ENCODE measurements at places on chromosomes 12 and 14.

DNA sequence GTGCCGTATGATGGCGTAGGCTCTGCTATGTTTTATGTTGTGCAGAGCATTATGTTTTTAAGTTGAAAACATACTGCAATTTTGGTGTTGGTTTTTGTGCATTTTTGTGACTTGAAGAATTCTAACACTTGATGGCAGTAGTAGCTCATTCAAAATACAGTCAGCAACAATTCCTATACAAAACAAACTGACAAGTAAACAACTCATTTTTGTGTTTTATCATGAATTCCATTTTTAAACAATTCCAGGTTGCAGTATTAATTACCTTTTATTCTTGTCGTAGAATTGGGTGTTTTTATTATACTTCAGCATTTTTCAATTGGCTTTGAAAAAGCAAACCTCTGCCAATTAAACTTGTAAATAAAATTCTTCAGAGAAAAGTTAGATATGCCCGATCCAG lies 4.1 kb upstream of the CCER1 start:
- DNase-seq: no peak

- no peak for DNase-seq
These were observed 38.8 kb upstream of the DACT1 start for GRCh38 chr14:58598804-58599525.

DNA sequence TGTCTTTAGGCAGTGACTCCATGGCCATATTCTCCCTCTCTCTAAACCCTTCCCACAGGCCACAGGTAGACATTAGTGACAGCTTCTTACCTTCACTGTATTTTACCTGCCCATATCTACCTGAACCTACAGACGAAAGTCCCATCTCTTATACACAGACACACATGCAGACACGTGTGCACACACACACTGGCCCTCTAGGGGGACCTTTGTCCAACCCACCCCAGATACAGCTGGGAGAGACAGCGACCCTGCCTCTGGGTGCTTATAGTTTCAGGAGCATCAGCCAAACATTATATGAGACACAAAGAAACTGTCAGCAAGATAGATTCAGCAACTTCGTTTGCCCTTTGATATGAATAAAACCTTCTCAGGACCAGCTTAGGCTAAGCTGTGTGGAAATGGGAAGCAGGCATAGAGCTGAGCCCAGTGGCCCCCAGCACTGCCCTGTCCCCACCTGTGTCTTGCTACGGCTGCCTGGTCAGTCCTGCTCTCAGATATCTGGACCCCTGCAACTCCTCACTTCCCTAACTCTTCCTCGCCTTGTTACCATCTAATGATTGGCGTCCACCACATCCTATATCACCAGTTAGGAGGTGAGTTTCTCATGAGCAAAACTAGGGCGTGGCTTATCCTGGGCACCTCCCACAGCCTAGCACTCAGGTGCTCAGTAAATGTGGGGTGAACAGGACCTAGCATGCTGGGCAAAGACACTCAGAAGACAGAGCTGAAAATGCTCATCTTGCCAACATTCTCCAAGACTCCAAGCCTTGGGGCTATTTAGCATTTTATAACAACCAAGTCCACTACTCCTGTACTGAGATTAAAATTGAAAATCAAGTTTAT lies 12.0 kb upstream of the CD9 start:
- DNase-seq: no peak

GRCh38 chr14:95548328-95548929 lies 13.6 kb downstream of the GLRX5 start:
- no peak for DNase-seq

DNA sequence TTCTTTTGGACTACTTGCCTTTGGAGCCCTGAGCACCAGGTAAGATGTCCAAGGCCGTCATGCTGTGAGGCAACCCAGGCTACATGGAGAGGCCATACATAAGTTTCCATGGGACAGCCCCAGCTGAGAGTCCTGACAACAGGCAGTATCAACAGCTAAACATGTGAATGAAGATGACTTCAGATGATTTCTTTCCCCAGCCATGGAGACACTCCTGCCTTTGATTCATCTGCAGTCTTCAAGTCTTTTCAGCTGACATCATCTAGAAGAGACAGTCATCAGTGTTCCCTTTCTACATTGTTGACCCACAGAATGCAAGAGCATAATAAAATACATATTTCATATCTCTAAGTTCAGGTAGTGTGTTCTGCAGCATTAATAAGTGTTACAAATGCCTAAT lies 398.7 kb downstream of the BTG1 start:
- peak; percentile 8 for DNase-seq

DNA sequence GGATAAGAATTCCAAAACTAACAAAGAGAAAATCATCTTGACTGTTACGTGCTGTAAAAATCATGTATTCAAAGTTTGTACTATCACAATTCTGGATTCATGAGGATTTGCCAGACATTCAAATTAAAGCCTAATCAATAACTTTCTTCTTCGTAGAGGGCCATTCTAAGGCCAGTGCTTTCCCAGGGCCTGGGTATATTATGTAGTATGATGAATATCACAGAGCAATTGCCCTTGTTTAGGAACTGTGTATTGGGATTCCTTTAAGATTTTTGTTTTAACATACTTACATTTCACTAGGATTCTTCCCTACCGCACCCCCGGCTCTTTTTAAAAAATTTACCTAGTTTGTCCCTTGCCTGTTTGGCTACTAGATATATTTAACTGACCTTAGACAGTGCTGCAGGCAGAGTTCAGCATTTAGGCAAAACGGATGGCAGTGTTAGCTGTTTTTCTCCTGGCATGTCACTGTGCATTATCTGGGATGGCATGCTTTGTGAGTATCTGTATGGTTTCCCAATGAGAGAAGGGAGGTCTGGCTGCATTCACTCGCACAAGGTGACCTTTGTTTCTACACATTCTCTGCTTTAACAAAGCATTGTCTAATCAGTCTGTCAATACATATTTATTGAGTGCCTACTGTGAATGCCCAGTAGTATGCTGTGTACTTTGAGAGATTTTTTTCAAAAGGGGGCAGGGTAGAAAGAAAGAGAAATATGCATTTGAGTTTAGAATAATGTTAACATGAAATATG lies 63.3 kb downstream of the ERC1 start:
- no peak for DNase-seq

DNA sequence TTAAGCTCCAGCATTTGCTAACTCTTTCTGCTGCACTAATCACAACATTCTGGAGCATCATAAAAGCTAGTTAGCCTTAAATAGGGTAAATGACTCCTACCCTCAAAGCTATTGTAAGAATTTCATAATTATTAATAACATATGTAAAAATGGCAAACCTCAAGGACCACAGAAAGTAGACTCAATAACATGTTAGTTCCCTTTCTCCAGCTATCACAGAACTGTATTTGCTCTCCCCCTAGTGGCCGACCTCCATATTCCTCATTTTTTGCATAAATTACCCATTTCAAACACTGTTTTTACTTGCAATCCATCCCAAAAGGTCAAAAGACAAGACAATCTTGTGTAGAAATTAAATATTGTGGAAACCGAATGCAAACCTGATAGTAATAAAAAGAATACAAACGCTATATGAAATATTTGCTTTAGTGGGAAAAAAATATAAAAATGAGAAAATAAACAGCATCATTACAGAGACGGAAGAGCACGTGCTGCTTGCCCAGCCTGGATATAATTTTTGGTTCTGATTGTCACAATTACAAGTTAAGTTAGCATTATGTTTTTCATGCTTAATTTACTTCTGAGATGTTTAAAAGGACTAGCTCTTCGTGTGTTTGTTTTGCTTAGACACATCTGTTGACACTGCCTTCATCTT lies 97.9 kb downstream of the RERGL start:
- DNase-seq: peak; percentile 65

DNA sequence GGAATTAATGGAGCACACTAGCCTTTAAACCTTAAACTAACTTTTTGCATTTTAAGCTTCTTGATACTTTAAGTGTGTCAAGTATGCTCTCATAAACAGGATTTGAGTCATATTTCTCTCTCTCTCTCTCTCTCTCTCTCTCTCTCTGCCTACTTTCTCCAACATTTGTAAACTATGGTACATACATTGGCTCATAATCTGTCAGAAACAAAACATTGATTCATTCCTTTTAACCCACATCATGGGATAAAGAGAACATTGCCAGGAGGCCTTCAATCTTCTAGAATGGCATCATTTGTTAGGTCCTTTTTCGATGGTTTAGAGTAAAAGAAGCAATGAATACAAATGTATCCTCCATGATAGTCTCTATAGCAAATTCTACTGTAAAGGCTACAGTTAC lies 81.6 kb upstream of the RERGL start:
- DNase-seq: peak; percentile 73

DNA sequence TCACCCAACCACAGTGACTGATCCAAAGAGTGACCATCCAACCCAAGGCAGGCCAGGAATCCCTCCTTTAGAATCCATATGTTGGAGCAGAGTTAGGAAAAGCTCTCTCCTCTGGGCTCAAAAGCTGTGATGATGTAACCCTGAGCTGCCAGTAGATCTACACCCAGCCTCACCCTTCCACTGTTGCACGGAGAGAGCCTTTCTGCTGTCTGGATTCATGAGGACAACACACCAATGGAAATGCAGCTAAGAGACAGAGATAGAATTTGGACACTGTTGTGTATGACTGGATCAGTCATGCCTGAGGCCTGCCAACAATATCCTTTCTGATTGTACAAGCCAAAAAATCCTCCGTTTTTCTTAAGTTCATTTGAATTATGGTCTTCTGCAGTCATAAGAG lies 4.4 kb upstream of the OR6J1 start:
- DNase-seq: peak; percentile 48

DNA sequence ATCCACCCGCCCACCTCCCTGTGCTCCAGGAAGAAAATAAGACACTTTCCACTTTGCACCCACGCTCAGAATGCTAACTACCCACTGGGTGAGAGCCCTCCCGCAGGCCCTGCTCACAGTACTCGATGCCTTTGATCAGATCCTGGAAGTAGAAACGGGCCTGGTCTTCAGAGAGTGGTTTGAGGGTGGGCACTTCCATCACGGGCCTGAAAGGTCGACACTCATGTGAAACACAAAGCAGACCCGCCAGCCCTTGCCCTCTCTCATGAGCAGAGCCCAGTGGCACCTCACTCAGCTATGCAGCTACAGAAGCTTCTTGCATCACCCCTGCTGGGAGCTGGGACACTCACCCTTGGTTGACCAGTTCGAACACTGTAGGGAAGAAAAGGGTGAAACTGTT lies 41.1 kb downstream of the CAMKK2 start:
- no peak for DNase-seq

DNA sequence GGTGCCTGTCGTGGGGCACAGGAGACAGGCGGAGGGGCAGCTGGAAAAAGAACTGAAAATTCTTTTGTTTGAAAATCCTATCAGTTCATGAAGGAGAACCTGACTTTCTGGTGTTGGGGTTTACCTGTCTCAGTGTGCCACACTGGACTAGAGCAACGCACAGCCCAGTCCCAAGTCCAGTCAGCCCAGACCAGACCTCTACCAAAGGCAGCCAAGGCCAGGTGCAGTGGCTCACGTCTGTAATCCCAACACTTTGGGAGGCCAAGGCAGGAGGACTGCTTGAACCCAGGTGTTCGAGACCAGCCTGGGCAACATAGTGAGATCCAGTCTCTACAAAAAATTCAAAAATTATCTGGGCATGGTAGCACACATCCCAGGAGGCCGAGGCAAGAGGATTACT lies 4.6 kb downstream of the CCDC85C start:
- DNase-seq: no peak

- no peak for DNase-seq
These were observed 74.4 kb downstream of the WDR20 start for GRCh38 chr14:102213984-102214658.

DNA sequence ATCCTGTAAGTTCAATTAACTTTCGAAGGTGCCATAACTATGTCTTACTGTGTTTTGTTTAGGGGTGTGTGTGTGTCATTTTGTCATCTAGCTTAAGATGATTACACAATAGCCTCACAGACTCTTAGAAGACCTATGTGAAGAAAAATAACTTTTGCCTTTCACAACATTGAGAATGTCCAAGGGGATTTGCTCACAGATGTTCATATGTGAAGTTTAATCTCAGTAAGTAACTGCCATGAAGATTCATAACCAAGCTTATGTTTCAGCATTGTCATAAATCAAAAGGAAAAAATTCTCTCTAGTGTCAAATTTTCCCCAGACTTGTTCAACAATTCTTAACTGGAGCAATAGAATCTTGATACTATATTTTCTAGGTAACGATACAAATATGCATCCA lies 226.1 kb upstream of the PRKD1 start:
- DNase-seq: peak; percentile 11

DNA sequence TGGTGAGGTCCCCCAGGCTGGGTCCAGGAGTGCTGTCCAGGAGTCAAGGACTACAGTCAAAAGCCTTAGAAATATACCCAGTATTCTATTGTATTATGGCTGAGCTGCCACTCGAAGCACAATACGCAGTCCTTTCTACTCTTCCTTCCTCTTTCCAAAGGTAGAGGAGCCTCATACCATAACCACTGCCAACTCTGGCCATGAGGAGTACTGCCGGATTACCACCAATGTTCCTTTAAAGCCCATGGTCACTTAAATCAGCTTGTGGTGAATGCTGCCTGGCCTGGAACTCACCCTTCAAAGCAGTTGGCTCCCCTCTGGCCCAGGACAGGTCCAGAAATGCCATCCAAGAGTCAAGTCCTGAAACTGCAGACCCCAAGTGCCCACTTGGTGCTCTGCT lies 425.4 kb downstream of the SLC16A7 start:
- DNase-seq: no peak

DNA sequence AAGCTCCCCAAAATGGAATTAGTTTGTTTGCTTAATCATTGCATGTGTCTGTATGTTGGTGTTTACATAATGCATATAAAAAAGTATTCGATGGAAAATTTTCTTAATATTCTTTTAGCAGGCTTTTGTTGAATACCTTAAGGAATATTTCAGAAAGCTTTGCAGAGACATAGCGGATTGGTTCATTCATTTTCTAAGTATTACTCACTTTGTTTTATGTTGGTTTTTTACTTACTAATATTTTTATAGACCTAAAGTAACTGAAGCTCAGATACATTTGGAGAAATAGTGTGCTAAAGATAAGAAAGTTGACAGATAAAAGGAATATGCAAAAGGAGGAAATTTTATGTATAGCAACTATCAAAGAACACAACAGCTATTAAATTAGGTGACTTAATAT lies 191.0 kb downstream of the ERC1 start:
- peak; percentile 28 for DNase-seq

- no peak for DNase-seq
These were observed 50.0 kb downstream of the FOS start for GRCh38 chr14:75328558-75329155.

DNA sequence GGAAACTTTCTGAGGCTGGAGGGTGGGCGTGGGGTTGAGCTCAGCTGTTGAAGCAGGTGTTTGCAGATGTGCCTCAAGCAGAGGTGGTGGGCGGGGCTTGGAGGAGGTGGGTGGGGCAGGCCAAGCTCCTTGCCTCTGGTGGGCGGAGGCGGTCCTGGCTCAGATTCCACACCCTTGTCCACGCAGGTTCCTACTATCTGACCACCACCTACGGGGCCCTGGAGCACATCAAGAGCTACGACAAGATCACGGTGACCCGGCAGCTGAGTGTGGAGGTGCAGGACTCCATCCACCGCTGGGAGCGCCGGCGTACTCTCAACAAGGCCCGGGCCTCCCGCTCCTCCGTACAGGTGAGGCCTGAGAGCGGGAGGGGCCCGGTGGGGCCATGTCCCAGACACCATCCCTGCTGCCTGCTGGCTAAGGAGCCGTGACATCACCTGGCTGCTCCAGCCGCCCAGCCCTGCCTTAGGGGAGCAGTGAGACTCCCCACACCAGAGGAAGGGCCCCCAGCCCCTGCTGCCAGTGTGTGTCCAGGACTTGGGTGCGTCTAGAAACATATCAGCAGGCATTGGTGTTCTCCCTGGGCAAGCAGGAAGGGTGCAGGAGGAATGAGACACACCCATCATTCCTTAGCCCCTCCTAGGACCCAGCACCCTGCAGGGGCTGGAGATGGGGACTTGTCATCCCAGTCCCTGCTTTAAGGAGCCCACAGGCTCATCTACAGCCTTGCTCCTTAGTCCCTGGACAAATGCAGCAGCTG lies 63.4 kb downstream of the LGMN start:
- no peak for DNase-seq
